Suprapubic skin (tissue), 4 donors: ENCODE measurements at places on chromosomes 5 and 9. TPM values are rescaled to one million over a fixed set of nuclear protein-coding genes. Genes with fewer than 3 reads are reported as not detected.

DNA sequence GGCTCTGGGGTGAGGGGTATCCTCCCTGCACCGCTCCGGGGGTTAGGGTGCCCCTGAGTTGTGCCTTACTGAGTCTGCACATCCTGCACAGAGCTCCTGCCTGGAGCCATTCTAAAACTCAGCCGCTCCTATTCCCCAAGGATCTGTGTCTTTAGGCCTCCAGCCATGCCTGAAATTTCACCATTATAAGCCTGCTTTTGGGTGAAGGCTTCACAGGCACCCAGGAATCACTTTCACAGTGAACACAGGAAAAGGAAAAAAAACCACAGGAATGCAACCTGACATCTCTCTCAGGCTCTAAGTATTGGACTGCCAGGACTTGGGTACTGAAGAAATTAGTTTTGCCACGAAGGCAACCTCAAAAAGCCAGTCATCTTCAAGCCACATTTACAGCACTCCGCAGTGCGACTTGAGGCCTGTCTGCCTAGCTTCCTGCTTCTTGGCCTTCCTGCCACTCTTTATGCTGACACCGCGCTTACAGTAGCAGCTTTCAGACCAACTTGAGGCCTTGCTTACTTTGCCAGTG lies 30.9 kb downstream of the GALNT10 start:
- H3K27ac ChIP-seq = peak overlapping the region; percentile 15
- no peak for DNase-seq
- no peak overlapping the region for H3K4me3 ChIP-seq
- H3K36me3 ChIP-seq = no peaks in the 10 kb centered on the region
- H3K27me3 ChIP-seq = no peaks in the 10 kb centered on the region
- peaks cover 8% of the 10 kb centered on the region for H3K4me1 ChIP-seq

GRCh38 chr9:20473515-20474013 lies 148.7 kb downstream of the MLLT3 start:
- no peak for DNase-seq
- no peak overlapping the region for H3K27ac ChIP-seq
- no peak overlapping the region for H3K4me3 ChIP-seq
- no peaks in the 10 kb centered on the region for H3K27me3 ChIP-seq

The HK3 gene
- 0.72 TPM for total RNA-seq

The NKD2 gene
- 11.7 TPM for total RNA-seq
